Suppressor macrophage (primary cell): ENCODE measurements at places on chromosomes 16 and 17.
A peak's percentile ranks its signal among the peaks of the same experiment; 100 is the strongest.

GRCh38 chr17:37220607-37220953 lies 155.2 kb upstream of the C17orf78 start:
- peak; percentile 3 for DNase-seq

- DNase-seq: peak; percentile 70
Measured at GRCh38 chr17:35087731-35088355, 24.3 kb upstream of the RFFL start.

DNA sequence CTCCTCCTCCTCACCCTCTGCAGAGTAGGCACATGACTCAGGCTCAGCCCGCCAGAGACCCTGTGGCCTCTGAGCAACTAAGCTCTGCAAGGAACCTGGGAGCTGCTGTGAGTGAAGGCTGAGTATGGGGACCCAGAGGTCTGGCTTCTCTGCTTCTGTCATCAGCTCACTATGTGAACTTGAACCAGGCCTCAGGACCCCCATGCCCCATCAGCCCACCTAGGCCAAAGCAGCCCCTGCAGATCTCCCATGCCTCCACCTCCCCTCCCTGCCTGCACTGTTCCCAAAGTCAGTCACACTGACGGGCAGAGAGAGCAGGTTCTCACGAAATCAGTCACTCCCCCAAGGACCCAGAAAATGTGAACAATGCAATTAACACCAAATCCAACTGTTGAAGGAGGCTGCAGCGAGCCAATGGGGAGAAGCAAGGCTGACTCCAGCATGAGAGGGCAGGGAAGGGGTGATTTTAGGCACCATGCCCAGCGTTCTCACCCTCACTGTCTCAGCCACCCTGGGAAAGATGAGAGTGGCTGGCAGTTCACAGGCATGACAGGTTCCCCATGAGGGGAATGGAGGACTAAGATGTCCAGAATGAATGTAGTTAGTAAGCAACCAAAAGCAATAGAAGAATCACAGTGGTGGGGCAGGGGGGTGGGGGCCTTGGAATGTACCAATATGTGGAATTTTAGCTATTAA lies 60.6 kb downstream of the BEAN1 start:
- DNase-seq: no peak

- DNase-seq: no peak
Measured at GRCh38 chr17:64296246-64296645, 33.2 kb upstream of the TEX2 start.

- no peak for DNase-seq
Measured at GRCh38 chr17:64598672-64599071, 63.4 kb downstream of the SMURF2 start.

- DNase-seq: no peak
Measured at GRCh38 chr16:65831903-65832666, 534.4 kb upstream of the CDH5 start.

DNA sequence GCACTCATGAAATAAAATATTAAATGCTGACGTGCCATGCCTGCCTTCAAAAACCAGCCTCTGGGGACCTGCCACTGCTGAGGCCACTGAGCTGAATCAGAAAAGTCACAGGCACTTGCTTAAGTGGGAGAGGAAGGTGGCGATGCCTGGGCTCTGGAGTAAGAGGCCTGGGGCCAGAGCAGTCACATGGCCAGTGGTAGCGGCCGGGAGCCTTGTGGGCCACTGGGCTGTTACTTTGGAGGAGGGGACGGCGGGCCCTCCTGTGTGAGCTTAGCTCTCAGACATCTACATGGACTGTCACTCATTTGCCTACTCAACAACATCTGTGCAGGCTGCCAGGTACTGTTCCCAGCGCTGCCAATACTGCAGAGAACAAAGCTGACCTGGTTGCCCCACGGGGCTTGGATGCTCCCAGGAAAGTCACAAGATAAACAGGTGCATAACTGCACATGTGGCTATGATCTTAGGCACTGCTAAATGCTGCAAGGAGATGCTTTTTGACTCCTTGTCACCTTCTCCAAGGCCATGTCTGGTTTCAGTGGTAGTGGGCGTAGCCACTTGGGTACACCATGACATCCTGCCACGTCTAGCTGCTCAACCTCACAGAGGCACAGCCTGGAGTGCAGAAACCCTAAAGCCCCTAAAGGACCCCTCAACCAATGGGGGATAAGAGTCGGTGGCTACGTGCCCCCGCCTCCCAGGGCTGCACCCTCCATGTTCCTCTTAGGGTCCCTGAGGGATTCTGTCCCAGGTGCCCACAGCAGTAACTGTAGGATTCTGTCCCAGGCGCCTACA lies 11.6 kb downstream of the COTL1 start:
- DNase-seq: no peak

GRCh38 chr16:50881331-50881830 lies 139.5 kb downstream of the CYLD start:
- DNase-seq: no peak

DNA sequence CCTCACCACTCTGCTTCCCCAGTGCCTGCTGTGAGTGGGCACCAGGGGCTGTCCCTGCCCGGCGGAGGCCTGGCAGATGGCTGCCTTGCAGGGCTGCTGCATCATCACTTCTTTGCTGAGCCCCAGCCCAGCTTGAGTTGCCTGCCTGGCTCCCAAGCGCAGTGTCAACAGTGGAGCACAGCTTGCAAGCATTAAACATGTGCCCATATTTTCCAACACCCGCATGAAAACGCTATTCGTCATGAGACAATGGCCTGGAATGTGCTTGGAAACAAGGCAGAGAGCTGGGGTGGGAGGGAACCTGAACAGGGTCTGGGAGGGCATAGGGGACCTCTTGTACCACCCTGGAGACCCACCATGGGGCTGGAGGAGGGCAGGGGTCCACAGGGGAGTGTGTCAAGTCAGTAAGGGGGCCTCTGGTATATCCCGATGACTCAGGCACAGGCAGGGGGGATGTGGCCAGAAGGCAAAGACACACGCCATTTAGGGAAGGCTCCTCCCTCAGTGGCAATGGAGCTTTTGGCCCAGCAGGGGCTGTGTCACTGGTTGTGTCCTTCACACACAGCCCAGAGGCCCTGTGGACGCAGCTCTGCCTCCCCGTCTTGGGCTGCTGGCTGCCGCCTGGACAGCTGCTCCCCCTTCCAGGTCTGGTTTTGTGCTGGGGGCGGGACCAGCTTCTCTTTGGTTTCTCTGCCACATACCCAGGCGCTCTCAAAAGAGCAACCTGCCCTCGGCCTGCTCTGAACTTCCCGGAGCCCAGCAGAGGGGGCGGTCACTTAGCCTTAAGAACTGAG lies 17.4 kb upstream of the MTSS2 start:
- DNase-seq: peak; percentile 36

DNA sequence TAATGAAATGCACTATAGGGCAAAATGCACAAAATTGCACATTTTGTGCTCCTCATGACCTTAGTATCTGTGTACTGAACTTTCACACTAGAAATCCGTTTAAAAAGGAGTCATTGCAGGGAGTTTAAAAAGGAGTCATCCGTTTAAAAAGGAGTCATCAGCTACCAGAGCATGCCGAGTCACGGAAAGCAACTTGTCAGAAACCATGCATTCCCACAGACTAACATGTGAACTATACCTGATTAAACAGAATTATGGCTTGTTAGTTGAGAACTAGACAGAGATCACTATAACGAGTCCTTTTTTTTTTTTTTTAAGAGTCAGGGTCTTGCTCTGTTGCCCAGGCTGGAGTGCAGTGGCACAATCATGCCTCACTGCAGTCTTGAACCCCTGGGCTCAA lies 35.9 kb downstream of the SLC6A4 start:
- DNase-seq: no peak

- no peak for DNase-seq
Measured at GRCh38 chr16:85081038-85081437, 31.2 kb downstream of the CIBAR2 start.

GRCh38 chr17:45315648-45316433 lies 979 bp downstream of the MAP3K14 start:
- no peak for DNase-seq

GRCh38 chr16:84603140-84603816 lies 14.6 kb downstream of the COTL1 start:
- DNase-seq: peak; percentile 94

- DNase-seq: peak; percentile 73
Measured at GRCh38 chr16:9033125-9033830, 58.2 kb upstream of the HAPSTR1 start.

DNA sequence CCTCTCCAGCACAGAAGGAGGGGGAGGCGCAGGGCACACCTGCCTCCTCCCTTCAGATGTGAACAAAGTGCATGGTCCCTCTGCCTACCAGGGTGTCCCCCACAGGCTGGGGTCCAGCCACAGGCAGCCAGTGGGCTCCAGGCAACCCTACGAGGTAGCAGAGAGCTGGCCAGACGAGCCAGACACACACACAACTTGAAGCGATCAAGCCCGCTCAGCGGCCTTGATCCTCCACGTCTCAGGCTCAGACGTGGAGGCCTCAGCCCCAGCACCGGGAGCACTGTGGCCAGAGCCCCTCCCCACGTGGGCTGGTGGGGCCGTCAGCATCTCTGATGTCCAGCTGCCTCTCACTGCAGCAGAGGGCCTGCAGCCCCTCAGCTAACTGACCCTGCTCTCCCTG lies 8.5 kb downstream of the MCRIP1 start:
- DNase-seq: no peak

DNA sequence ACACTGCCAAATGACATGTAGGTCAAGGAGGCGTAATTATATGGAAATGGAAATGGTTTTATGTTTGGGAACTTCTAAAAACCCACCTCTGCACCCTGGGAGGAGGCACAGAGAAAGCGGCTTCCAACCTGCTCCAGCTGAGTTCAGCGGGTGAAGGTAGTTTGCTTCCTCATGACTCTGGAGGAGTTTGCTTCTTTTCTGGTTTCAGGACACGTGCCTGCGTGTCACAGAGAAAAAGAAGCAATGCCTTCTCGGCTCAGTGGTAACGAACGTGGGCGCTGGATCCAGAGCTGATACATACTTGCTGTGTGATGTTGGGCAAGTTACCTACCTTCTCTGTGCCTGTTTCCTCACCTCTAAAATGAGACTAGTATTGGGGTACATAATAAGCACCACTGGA lies 22.1 kb downstream of the GPR139 start:
- no peak for DNase-seq

GRCh38 chr17:48002916-48003416 lies 32.1 kb downstream of the CDK5RAP3 start:
- DNase-seq: no peak

DNA sequence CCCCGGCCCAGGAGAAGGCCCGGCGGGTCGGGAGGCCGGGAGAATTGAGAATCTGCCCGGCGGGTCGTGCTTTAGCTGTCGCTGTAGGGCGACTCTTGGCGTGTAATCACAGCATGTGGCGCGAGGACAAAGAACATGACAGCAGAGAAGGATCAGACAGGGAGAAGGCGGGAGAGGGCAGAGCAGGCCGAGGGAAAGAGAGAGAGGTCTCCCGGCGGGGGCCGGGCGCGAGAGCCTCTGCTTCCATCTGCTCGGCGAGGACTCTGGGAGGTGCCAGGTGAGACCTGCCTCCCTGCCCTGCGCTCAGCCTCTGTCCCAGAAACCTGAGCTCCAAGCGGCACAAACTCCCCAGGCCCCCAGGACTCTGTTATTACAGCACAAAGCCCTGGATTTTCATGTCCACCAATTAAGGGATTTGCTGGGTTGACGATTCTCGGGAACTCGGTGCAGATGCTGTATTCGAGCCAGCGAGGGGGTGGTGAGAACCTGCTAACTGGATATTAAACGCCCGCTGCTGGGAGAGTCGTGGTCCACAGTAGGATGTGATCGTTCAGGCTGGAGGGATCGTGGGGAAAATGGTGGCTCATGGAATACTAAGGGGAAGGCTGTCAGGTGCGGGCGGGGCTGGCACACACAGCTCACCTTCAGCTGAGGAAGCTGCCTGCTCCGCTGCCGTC lies 172.0 kb upstream of the CIBAR2 start:
- DNase-seq: no peak
